ENCODE measurements at places on chromosomes 12 and 14.

DNA sequence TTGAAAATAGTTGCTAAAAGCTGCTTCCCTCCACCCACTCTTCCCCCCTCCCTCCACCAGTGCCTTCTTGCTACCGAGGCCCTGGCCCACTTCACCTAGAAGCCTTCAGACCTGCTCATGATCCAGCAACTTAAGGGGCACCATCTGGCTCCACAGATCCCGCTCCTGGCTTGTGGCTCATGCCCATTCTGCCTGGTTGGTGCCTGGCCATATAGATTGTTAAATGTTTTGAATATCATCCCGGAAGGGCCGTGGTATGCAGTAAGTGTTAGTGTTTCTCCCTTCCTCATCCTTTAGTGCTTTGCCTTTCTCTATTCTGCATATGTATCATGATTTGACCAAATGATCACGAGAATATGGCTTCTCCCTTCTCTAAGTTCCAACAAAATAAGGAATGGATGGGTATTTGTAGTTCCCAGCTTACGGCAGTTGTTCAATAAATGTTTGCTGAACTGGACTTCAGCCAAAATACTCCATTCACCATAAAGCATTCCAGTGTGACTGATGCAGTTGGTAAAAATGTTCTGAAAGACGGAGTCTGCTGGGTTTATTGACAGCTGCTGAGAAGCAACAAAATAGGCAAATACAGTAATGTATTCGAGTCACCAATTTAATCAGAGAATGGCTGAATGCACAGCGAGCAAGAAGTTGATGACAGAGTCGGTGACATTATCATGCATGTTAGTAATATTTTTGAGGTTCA, 30.7 kb downstream of the GRIP1 start:
- DNase-seq: no peak

DNA sequence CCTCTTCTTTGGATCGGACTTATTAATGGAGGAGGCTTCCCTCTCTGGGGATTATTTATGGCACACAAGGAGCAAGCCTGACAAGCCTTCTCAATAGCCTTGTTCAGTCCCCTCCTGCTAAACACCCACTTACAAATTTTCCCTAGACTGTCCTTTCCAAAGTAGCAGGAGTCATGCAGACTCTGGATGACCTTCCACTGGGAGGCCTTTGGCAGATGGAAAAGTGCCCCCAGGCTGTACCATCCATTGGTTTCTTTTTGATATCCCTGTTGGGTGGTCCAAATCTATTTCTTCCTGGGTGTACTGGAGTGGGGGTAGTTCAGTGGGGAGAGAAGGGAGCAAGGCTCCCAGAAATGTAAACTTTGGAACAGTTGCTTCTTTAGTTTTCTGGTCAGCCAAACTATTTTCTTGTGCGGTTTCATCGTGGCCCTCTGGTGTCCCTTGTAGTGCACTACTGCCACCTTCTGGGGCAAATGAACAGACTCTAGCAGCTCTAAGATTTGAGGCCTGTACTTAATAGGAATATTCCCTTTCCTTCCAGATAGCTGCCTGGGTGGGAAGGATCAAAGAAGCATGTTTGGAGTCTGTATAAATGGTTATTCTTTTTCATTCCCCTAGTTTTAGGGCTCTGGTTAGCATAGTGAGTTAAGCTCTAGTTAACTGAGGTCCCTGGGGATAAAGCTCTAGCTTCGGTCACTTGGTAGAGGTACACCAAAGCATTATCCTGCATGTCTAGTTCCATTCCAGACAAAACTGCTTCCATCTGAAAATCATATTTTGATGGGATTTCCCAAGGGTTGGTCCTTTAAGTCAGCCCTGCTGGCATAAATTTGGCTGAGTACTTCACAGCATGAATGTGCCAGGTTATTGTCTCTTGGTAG, 409.5 kb downstream of the SLC6A15 start:
- DNase-seq: no peak

GRCh38 chr14:92701826-92702225, 46.6 kb downstream of the LGMN start:
- no peak for DNase-seq

- DNase-seq: peak; percentile 47
These were observed 24.8 kb downstream of the CLECL1 start for GRCh38 chr12:9707864-9708808.

DNA sequence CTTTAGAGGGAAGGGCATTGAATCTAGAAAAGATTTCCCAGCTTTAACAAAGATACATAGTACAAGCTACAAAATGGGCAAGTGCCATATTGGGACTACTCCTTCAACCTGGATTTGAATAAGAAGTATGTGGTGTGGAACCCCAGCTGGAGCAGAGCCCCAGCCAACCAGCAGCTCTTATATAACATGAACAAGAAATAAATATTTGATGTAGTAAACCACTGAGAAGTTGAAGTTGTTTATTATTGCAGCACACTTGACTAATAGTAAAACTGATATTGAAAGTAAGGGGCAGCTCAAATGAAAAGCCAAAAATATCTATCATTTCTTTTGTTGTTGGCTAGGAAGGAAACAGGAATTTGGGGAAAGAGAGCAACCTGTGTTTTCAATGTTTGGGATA, 701.8 kb downstream of the TMTC2 start:
- DNase-seq: no peak

DNA sequence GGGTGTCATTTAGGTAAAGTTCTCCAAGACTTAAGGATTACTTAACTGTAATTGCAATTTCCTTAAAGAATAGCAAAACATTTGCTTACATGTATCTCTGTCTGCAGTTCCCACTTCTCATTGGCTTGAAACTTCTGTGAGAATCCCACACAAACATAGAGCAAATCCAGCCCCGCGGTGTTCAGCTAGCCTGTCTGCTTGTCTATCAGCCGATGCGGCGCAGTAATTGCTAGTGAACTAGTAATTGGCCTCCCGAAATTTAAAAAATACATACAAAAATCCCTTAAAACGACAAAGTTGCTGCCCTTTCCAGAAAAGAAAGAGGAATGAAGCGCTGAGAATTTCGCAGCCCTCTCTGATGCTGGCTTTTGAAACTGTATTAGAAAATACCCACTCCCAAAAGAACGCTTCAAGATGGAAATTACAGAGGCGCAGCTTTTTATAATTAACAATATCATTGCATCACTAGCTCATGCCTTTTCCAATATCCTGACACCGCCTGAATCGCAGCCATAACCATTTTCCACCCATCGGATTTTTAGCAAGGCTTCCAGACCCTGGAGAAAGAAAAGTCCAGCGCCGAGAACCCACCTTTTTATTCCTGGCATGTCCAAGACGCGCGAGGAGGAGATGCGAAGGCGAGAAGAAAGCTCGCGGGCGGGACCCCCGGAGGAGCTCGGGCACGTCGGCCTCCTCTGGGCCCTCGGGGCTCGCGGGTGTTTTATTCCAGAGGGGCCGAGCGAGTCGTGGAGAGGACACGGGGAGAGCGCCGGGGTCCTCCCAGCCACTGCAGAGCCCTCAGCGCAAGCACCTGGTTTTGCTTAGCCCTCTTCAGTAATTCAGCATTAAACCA, 646 bp downstream of the FBLN5 start:
- DNase-seq: no peak

- DNase-seq: no peak
These were observed 19.1 kb upstream of the FOS start for GRCh38 chr14:75259510-75259855.
